ENCODE measurements at places on chromosomes 5 and 9. TPM values are rescaled to one million over a fixed set of nuclear protein-coding genes. Genes with fewer than 3 reads are reported as not detected.

DNA sequence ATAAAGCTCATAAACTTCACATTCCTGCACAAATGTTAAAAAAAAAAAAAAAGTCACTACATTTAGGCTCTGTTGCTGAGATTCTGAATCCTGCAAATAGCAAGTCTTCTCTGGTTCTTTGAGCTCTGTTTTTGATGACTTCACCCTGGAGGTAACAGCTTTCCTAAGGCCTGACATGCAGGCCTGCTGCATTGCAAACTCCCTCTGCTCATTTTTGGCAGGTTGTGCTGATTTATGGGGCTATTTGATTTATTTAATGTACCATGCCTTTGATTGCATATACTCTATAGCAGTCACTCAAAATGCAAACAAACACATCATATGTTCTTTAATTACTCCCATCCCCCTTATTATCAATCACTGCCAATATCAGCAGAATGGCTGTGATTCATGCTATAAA, 416.1 kb upstream of the IZUMO3 start:
- no peak for DNase-seq

- no peak for DNase-seq
Measured at GRCh38 chr9:84486663-84487062, 146.1 kb upstream of the SLC28A3 start.

Gene ARHGEF37
- polyA plus RNA-seq = 0.74 TPM

- DNase-seq = no peak
Measured at GRCh38 chr5:39175273-39175955, 43.9 kb downstream of the FYB1 start.

GRCh38 chr5:114266374-114266773, 95.5 kb upstream of the KCNN2 start:
- no peak for DNase-seq

DNA sequence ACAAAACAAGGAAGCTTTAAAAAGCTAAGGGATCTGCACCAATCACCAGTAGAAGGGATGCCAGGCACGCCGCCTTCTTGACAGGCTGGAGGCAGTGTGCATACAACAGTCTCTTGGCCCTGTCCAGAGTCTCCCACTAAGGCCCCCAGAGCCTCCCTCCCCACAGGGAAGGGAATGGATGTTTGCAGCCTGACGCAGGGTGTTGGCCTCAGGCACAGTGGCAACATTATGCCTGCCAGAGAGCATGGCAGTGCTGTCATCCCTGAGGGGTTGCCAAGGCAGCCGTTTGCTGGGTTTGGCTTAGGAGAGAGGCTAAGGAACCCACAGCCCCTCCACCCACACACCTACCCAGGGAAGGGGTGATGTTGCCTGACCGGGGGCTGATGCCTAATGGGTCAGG, 4.8 kb downstream of the HBEGF start:
- DNase-seq = no peak

Gene PRUNE2
- polyA plus RNA-seq = 1.1 TPM

GRCh38 chr9:70427161-70427945, 12.9 kb upstream of the KLF9 start:
- no peak for DNase-seq

DNA sequence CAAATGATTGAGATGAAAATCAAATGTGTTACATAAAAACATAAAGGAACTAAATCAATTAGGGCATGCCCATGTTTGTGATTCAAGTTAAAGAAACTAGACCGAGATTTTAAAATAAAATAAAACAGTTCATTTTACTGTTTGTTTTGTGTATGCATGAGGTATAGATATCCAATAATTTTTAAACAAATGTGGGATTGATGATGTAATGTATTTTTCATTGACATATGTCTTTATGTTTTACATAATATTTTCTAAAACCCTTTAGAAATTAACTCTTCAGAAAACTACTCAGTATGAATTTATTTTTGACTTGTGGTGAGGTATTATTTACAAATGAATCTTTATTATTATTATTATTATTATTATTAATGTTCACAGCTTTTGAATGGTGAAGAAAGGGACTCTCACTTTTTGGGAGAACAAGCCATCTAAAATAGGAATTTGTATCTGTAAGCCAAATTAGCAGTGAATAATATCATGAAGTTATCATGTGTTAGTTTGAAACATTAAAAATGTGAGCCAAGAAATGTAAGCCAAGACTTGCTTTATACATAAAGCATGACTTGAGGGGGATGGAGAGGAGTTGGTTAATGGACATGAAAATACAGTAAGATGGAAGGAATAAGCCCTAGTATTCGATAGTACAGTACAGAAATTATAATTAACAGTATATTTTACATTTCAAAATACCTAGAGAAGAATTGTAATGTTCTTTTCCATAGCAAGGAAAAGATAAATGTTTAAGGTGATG, 355.0 kb downstream of the CDH10 start:
- no peak for DNase-seq

Gene AGXT2
- polyA plus RNA-seq = not detected

GRCh38 chr5:30368064-30368463, 825.4 kb upstream of the CDH6 start:
- DNase-seq = no peak

GRCh38 chr5:113102121-113102531, 125.5 kb downstream of the DCP2 start:
- no peak for DNase-seq

GRCh38 chr5:31656806-31657205, 17.9 kb downstream of the PDZD2 start:
- DNase-seq = no peak

DNA sequence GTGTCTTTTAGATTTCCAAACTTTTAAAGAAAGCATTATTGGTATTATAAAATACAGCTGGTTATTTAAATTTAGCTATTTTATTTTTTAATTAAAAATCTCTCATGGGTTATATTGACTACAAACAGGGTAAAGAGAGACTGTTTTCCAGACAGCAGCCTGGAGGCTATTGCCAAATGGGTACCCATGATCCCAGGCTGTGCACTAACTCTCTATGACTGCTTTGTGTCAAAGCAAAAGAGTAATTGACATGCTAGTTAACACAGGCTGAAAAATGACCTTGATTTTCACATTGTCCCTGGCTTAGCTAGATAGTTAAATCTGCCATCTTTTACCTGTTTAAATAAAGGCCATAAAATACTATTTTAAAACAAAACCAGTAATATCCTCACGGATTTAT, 589.7 kb downstream of the ANXA1 start:
- no peak for DNase-seq

DNA sequence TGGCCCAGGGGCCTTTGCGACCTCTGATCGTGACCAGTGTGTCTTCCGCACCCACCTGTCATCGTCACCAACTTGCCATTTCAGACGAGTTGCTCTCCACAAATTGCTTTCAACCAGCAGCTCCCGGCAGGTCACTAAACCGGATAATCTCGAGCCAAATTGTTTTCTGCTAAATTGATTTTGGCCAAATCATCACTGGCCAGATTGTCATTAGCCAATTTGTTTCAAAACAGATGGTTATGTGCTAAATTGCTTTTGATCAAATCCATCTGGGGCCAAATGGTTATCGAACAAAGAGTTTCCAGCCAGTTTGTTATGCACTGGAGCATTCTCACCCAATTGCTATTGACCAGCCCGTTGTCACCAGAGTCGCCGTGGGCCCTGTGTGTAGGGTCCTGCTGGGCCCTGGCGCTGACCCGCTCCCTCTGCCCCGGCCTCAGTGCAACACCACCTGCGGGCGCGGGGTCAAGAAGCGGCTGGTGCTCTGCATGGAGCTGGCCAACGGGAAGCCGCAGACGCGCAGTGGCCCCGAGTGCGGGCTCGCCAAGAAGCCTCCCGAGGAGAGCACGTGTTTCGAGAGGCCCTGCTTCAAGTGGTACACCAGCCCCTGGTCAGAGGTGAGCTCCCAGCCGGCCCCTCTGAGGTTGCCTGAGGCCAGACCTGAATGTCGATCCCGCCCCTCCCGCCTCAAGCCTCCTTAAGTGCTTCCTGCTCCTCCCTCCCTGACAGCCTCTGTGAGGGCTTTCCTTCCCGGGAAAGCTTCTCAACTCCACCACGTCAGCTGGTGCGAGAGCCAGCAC, 35.6 kb downstream of the ADAMTSL2 start:
- DNase-seq = no peak

- DNase-seq = no peak
Measured at GRCh38 chr5:168807287-168807686, 228.1 kb upstream of the PANK3 start.

DNA sequence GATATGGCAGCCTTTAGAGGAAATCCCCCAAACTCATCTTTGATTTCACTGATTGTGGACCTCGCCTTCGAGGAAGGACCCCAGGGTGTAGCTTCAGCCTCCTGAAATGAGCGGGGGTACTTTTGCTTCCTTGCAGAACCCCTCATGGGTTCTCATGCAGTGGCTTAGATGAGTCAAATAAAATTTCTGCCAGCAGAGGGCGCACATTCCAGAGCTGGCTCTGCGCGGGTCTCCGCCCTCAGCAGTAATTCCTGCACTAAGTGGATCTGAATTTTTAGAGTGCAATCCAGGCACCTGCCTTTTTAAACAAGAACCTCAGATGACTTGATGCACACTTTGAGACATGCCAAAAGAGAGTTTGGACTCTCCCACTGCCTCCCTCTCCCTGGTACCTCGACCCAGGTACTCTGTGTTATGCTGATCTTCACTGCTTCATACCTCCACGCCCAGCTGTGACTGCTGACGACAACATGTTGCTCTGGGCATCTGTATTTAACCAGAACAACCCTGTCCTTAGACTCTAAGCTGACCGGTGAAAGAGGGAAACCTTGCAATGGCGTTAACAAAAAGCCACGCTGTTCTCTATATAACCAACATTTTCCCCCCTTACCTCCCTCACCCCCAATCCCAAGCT, 7.3 kb downstream of the EGFLAM start:
- peak; percentile 15 for DNase-seq

- peak; percentile 67 for DNase-seq
Measured at GRCh38 chr5:111043712-111044506, 27.6 kb upstream of the TSLP start.

DNA sequence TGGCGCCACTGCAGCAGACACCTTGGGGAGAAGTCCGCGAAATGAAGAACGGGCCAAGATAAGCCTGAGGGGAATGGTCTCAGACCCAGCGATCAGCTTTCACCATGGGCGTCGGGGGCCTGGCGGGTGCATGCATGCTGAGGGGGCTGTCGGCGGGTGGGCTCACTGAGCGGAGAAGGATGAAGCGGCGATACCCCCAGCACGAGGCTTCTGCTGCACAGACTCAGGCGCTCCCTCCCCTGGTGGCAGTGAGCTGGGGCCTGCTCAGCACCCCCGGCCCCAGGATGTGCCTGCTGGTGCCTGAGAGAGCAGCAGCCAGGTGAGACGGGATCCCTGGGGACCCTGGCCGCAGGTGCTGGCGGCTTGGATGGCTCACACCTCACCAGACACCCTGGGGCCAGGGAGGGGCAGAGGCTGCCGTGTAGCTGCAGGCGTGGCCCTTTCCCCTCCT, 31.2 kb downstream of the CEP72 start:
- no peak for DNase-seq

GRCh38 chr9:92122061-92122460, 6.8 kb upstream of the SPTLC1 start:
- no peak for DNase-seq

- no peak for DNase-seq
Measured at GRCh38 chr5:6583049-6583880, 49.6 kb downstream of the NSUN2 start.

Gene TMEM232
- 0.50 TPM for polyA plus RNA-seq

- no peak for DNase-seq
Measured at GRCh38 chr5:115100319-115100955, 69.3 kb downstream of the TRIM36 start.

DNA sequence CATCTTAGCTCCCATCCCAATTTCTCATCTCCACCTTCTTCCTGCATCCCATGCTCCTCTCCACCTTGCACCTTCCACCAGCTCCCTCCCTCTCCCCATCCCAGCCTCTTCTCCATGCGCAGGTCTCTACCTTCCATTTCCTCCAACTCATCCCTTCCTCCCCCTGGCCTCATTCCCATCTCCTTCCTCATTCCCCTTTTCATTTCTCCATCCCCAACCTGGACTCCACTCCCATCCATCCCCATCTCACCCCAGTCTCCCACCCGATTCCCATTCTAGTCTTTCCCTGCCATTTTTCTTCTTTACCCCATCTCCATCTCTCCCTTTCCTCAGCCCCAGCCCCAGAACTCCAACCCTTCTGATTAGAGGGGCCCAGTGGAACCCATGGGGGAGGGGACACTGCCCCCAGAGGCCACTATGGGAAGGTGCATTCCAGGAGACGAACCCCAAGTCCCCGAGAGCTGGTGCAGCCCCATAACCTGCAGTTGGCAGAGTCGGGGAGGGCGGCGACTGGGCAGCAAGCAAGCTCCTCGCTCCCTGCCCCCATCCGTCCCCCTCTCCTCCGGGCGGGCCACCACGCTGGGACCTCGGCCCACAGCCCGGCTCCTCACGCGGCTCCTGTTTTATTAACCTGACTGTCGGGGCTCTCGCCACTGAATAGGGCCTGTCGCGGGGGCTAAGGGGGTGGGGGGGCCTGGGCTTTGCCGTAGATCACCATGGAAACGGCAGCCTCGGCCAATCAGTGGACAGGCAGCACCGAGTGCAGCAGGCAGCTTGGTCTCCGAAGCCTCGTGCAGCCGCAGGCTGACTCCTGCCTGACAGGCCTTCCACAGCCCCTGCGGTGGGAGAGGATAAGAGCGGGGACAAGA, 66.7 kb downstream of the PCDH1 start:
- no peak for DNase-seq

- DNase-seq = no peak
Measured at GRCh38 chr5:67528953-67529352, 332.4 kb upstream of the CD180 start.

DNA sequence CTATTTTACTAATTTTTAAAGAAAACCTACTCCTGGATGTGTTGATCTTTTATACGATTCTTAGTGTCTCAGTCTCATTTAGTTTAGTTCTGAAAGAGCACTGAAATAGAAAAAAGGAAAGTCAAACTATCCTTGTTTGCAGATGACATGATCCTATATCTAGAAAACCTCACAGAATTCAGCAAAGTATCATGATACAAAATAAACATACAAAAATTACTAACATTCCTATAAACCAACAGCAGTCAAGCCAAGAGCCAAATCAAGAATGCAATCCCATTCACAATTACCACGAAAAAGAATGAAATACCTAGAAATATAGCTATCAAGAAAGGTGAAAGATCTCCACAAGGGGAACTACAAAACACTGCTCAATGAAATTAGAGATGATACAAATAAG, 225.8 kb upstream of the CDH18 start:
- DNase-seq = no peak

Gene ADRA1B
- 0.58 TPM for polyA plus RNA-seq

DNA sequence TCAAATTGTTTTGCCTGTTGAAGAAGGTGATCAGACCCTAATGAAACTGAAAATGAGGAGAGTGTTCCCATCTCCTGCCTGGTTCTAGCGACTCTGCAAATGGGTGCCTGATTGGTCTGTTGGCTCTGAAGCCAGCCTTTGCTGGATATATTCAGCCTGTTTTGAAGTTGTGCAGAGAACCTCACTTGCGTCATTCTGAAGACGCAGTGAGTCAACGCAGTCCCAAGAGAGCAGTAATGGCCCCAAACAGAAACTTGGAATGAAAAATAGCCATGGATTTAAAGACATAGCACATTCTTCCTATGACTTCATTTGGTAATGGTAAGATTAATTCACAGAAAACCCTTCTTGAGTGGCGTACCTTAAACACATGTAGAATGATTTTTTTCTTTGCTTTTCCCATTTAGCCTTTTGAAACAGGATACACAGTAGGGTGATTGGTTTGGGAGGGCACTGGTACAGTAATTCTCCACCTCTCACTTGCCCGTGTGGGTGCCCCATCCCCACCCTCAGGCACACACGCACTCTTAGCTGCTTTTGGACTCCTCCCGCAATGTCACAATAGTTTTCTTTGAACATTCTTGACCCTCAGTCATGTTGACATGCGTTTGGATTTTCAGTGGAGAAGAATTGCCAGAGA, 54.1 kb upstream of the ABL1 start:
- DNase-seq = peak; percentile 85
